ENCODE measurements at places on chromosomes 1 and 21.

GRCh38 chr21:42981214-42981523 lies 6.8 kb downstream of the PKNOX1 start:
- no peak for DNase-seq

- no peak for DNase-seq
These were observed 10.1 kb upstream of the SESN2 start for GRCh38 chr1:28249013-28249865.

GRCh38 chr1:39970274-39970673 lies 15.3 kb downstream of the MFSD2A start:
- no peak for DNase-seq

- no peak for DNase-seq
These were observed 84.8 kb upstream of the BTG3 start for GRCh38 chr21:17697473-17697872.

All from right renal cortex interstitium (tissue), 3 donors.